ENCODE measurements at places on chromosomes 3 and 15.

DNA sequence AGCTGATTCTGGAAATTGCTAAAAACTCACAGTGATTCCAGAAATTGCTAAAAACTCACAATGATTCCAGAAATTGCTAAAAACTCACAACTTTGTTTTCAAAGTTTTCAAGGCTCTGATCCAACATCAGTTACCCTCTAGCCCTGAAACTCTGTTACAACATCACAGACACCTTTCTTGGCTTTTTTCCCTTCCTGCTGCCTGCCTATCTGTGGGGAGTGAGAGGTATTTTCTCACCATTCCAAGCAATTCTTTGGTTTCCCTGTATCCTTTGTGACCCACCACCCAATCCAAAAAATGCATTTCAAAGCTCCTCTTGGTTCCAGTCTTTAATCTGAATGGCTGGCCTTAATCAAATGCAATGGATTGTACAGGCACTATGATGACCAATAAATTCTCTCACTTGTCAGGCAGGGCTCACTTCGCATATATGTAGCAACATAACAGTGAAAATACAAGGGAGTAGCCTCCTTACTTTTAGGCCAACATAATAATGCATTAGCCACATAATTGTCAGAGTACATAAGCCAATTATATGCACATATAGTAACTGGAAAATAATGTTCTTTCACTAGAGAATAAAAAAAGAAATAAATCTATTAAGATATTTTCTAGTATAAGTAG lies 1139.0 kb downstream of the ROBO2 start:
- ATAC-seq = no peak

- ATAC-seq = no peak
These were observed 28.8 kb downstream of the ST6GAL1 start for GRCh38 chr3:186959029-186959624.

DNA sequence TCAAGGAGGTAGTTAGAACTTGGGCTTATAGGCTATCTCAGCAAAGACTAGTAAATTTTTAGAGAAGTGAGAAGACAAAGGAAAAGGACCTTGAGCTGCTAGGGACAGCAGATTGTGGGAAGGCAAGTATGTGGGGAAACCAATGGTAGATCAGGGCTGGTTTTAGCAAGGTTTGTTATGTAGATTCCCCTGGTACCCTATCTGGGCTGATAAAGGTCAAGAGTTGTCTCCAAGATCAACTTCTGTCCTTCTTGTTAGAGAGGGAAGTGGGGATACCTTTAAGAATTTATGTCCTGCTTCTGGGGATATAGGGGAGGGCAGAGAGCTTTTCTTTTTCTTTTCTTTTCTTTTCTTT lies 28.9 kb downstream of the KAT2B start:
- no peak for ATAC-seq

DNA sequence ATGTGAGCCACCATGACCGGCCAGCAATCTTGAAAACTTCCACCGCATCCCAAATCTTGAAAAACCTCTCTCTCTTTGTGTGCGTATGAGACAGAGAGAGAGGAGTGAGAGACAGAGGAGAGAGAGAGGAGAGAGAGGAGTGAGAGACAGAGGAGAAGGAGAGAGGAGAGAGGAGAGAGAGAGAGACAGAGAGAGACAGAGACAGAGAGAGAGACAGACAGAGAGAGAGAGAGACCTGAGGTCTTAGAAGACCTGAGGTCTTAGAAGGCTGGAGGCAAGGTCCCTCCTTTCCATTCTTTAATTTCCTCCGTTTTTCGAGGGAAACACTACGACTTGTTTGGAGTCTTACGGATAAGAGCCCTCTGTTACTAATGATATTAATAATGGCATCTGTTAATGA lies 39.5 kb downstream of the TMEM40 start:
- ATAC-seq = peak; percentile 11

DNA sequence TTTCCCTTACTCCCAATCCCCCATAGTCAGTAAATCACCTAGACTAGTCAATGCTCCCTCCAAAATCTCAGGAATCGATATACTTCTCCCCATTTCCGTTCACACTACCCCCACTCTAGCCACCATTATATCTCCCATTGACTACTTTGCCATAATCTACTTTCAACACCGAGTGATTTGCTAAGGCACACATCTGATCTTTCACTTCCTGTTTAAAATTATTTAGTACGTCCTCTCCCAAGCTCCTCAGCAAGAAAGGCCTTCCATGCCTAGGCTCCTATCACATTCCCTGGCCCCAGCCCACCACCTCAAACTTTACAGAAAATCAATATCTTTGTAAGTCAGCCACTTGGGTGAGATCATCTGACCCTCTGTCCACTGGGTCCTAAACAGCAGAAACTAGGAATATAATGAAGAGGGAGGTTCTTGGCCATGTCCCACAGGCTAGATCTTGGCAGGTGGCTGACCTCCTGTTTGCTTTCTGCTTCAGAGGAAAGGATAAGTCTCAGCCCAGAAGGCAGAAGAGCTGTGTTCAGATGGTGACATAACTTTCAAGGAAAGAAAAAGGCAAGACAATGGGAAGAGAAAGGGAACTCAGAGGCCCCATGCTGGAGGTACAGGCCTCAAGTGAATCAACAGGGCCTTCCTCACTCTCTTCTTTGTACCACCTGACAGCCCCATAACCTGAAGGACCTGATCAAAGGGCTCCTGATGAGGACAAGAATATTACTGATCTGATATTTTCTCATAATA lies 103.0 kb downstream of the RPL22L1 start:
- ATAC-seq = no peak

- ATAC-seq = no peak
These were observed 196.4 kb downstream of the RORA start for GRCh38 chr15:61032600-61033286.

- peak; percentile 81 for ATAC-seq
These were observed 435 bp downstream of the ALDH1L1 start for GRCh38 chr3:126179825-126180476.

GRCh38 chr15:69824075-69824876 lies 273.4 kb downstream of the TLE3 start:
- no peak for ATAC-seq

DNA sequence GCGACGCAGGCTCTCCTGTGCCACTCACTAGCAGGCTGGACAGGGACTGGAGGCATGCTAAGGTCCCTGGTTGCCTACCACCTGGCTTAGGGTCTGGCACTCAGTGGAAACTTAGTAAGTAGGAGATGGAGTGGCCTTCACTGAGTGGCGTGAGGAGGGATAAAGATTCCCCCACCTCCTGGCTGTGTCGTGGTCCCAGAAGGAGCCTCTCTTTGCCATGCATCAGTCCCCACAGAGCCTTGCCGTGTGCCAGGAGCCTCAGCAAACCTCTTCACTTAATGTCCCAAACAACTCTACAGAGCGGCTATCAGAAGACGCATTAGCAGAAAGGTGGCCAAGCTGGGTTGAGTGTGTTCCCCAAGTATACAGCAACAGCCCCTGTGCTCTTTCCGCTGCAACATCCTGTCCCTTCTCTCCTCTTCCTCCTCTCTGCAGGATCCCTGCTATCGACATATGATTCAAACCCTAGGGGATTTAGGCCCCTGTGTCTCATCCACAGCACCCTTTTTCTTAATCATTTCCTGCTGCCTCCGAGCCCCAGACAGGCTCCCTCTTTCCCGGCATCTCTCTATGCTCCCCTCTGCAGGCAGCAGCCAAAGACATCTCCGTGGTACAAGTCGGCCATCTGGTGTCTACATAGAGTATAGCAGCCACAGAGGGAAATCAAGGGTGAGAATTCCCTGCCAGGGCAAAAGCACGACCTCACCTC lies 66.7 kb downstream of the SLC6A1 start:
- ATAC-seq = peak; percentile 68

DNA sequence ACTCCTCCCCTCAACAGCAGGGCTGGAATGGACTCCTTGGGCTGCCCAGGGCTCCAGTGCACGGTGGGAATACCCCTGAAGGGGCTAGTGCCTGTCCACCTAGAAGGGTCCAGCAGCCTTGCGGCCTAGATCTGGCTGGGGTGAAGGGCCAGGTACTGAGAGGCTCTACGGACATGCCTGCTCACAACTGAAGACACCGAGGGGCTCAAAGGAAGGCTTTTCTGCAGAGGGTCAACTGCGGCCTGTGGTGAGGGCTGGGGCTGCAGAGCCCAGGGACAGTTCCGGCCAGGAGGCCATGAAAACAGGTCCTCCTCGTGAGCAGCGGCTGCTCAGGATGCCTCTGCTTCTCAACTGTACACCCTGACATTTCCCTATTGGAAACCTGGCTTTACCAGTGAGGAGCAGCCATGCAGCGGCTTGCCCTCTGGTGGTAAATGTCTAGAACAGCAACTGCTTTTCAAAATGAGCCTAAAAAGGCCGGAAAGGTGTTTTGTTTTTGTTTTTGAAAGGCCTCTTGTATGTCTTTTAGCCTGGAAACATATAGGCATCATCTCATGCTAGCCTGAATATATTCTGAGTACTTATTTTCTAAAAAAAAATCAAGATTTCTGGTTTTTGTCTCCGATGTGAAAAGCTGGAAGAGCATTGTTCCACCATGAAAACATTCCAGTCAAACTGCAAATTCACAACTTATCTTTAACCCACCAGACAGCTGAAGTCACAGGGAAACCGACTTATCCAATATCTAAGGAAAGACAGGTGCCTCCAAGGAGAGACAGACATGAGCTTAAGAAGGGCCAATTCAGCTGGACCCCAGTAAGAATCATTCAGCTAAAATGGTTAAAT lies 163.4 kb downstream of the KLF13 start:
- ATAC-seq = no peak

All from gastroesophageal sphincter (tissue), 4 donors.